ENCODE measurements at places on chromosomes 5 and 9. TPM values are rescaled to one million over a fixed set of nuclear protein-coding genes. Genes with fewer than 3 reads are reported as not detected.

The MED7 gene
- total RNA-seq = 16.8 TPM

DNA sequence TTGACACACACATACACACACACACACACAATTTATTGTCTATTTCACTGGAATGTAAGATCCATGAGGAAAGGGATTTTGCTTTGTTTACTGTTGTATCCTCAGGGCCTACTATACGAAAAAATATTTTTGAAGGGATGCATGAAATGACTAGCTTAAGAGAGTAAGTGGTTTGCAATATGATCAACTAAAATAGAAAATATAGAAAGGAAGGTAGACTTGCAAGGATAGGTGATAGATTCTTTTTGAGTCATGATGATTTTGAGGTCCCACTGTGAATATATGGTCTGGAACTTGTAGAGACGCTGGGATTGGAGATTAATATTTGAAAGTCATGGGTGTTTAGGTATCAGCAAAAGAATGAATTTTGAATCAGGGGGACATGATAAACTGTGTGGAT, 28.9 kb upstream of the OTULIN start:
- DNase-seq = no peak

- no peak for DNase-seq
Measured at GRCh38 chr9:86978413-86978812, 31.1 kb upstream of the GAS1 start.

GRCh38 chr9:129696944-129697655, 31.7 kb downstream of the PRRX2 start:
- peak; percentile 41 for DNase-seq

DNA sequence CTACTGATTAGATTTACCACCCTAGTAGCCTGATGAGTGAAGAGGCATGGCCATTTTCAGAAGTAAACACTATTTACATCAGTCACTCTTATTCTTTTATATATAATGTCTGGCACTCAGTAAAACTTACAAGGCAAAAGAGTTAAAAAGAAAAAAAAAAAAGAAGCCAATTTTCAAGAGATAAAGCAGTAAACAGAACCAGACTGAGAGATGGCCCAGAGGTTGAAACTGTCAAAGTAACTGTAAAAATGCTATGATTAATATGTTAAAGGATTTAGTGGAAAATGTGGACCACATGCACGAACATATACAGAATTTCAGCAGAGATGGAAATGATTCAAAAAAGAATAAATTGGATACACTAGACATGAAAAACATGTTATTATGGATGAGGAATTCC, 6.4 kb upstream of the GPR150 start:
- no peak for DNase-seq

GRCh38 chr9:113954591-113954990, 78.5 kb downstream of the ZNF618 start:
- no peak for DNase-seq

GRCh38 chr9:8907868-8908267, 1108.3 kb upstream of the DMAC1 start:
- no peak for DNase-seq

DNA sequence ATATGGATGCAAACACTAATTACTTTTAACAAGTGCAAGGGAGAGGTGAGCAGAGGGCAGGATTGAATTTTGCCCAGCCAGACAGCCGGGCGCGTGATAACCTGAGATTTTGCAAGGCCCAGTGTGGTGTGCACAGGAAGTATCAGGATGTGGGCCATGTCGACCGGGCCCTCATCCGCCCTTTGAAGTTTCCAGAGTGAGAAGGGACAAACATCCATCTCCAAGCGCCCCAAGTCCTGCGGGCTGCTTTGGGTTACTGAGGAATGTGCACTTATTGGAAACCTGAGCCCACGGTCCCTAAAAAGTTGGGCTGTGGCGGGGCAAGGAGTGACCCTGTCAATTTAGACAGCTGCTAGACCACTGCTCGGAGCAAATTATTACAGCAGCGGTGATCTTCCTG, 272.2 kb upstream of the IRX2 start:
- no peak for DNase-seq

The TMC1 gene
- 2.0 TPM for total RNA-seq

- DNase-seq = no peak
Measured at GRCh38 chr5:179054036-179054785, 6.0 kb upstream of the ZNF354C start.

The PPP3R2 gene
- 18.0 TPM for total RNA-seq

DNA sequence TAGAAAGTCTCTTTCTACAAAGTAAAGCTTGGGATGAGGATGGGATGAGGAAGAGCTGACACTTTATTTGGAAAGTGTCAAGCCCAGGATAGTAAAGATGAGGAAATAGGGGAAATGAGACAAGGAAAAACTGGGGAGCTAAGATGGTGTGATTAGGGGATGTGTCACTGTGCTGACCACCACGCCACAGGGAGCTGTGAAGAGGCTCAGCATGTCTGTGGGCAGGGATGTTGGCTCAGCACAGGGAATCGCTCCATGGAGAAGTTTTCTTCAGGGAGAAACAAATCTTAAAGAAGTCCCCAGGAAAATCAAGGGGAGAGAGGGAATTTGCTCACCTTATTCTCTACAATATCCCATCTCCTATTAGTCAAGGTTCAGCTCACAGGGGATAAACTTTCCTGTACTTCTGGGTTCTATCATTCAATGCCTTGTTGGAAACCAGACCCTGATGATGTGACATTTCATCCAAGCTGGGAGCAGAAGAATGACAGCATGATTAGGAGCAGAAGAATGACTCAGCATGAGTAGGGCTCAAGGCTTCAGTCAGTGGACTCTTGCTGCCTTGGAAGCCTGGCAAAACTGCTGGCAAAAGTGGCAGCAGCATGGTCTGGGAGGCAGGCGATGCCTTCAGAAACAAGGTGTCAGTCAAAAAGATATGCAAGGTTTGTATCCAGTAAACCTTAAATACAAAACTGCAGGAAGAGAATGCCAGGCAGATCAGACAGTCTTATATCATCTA, 4.9 kb downstream of the HSPB3 start:
- peak; percentile 23 for DNase-seq

The NR2F1 gene
- 22.7 TPM for total RNA-seq

GRCh38 chr9:91111876-91112275, 249.8 kb downstream of the AUH start:
- no peak for DNase-seq

The TRIM36 gene
- total RNA-seq = 289 TPM

DNA sequence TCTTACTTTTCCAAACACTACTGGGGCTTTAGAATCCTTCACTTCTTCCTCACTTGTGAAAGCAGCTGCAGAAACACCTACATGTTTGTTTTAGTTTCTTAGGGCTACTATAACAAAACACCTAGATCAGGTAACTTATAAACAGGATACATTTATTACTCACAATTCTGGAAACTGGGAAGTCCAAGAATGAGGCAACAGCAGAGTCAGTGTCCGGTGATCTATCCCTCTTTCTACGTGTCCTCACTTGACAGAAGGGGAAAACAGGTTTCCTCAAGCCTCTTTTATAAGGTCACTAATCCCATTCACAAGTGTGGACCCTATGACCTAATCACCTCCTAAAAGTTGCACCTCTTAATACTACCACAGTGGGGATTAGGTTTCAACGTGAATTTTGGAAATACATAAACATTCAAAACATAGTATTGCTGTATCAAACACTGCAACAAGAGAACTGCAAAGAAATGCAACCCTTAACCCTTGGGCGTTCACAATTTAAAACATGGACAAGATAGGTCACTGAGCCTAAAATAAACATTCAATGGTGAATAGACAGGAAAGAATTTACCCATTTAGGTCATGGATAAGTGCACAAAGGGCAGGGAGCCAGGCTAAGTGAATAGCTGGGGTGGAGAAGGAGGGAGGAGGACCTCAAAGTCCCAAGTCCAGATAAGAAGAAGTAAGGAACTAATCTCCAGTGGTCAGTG, 104.3 kb downstream of the PIK3R1 start:
- DNase-seq = no peak

The IL11RA gene
- 58.0 TPM for total RNA-seq

GRCh38 chr5:59766427-59767210, 126.9 kb downstream of the PDE4D start:
- no peak for DNase-seq

- DNase-seq = no peak
Measured at GRCh38 chr9:87528969-87529368, 31.3 kb downstream of the DAPK1 start.

GRCh38 chr5:39253196-39253595, 33.8 kb upstream of the FYB1 start:
- DNase-seq = no peak

The SLC1A1 gene
- 0.63 TPM for total RNA-seq

- DNase-seq = no peak
Measured at GRCh38 chr5:134614450-134615085, 18.1 kb downstream of the SAR1B start.

- no peak for DNase-seq
Measured at GRCh38 chr9:68932458-68932857, 81.5 kb downstream of the PRKACG start.

- no peak for DNase-seq
Measured at GRCh38 chr5:6360323-6361072, 17.8 kb downstream of the MED10 start.

DNA sequence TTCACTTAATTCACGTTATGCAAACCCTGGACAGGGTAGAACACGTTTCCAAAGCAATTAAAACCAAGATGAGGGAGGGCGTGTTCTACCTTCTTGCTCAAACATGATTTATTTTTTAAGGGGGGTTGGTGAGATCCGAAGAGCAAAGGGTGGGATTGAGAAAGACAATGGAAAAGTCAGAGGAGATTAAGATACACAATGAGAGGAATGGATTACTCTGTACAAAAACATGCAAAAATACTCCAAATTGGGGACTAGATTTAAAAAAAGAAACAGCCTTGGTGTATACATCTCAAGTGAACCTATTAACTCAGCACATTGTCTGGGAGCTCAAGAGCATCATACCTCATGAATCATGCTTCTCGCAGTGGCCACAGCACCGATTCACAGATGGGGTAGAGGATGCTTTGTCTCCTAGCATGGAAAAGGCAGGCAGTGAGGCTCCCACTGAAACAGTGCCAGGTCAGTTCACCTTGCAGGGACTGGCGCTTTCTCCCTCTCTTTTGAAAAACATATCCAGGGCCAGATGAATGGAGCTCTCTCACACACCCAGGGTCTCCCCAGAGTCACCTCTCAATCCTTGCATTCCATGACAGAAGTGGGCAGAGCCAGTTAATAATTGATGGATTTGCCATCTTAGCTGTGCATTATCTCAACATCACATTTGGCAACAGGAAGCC, 459.7 kb downstream of the BNC2 start:
- DNase-seq = no peak

GRCh38 chr9:89732295-89732938, 127.6 kb downstream of the GADD45G start:
- DNase-seq = peak; percentile 40

The NPDC1 gene
- total RNA-seq = 103 TPM

- no peak for DNase-seq
Measured at GRCh38 chr5:150490754-150491153, 17.2 kb upstream of the NDST1 start.

DNA sequence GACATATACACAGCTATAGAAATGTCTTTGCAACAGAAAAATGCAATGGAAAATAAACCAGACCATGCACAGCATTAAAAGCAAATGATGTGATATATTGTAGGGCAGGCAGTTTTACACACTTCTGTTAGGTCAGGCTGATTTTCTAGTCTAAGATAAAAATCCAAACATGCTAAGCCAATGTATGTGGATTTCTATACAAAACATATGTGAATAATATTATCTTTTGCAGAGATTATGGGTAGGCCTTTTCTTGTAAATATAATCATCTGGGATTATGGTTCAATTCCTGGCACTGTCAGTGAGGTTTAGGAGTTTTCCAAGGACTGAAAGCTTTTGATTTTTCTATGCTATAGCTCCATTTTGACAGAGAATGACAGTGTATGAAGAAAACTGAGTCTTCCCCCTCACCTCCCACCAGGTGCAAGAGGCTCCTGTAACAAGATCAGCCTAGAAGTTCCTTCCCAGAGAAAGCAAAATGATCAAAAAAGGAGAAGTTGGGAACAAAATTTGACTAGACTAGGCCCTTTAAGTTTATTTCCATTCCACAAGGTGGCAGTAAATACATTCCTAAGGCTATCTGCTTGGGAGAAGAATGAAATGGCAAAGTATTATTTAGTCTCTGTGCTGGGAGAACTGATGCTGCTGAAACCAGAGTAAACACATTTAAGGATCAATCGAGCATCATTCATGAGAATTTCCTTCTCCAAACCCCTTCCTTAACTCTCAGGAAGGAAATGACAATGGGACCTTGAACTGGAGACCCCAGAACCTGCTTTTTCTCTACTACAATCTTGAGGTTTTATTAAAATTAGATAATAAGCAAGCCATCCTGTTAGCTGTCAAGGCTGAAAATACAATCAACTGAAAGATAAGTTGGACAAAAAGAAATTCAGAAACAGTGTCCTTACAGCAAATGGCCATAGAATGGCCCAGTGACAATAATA, 133.0 kb upstream of the TUT7 start:
- DNase-seq = no peak

GRCh38 chr5:68271124-68271523, 55.6 kb downstream of the PIK3R1 start:
- no peak for DNase-seq

DNA sequence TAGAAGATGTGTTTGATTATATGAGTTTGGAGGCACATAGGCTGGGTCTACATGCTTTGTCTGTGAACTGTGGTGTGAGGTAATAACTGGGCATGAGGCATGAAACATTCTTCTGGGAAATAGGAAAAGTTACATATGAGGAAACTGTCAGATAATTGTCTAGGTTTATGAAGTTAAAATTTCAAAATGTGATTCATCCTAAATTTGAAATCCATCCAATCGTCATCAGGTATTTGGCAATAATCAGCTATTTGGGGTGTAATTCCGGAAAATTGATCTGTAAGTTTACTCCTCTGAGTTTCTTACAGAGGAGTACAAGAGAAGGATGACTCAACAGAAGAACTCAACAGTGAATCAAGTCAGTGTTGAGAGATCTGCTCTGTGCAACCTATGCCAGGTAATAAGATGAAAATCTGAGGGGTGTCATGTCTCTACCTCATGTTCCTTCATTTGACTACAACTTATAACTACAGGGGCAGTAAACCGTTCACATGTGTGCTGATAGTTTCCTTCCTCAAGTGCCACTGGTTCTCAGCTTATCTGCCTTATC, 1171.6 kb upstream of the CDH18 start:
- DNase-seq = no peak

The PCSK1 gene
- 0.43 TPM for total RNA-seq

GRCh38 chr5:137075163-137075970, 423.8 kb downstream of the SPOCK1 start:
- peak; percentile 72 for DNase-seq

The JAKMIP2 gene
- total RNA-seq = 7.7 TPM

The IL4 gene
- total RNA-seq = not detected

The FGD3 gene
- 12.8 TPM for total RNA-seq

The ANKRD20A1 gene
- 30.2 TPM for total RNA-seq

GRCh38 chr5:147935032-147935431, 28.7 kb upstream of the C5orf46 start:
- DNase-seq = no peak

GRCh38 chr9:16013826-16014225, 461.0 kb downstream of the CCDC171 start:
- no peak for DNase-seq
